Eye (tissue), 1 donor: ENCODE measurements at places on chromosomes 5 and 9.

- DNase-seq, result no peak
Measured at GRCh38 chr5:39657943-39658342, 233.2 kb upstream of the DAB2 start.

- peak; percentile 83 for DNase-seq
Measured at GRCh38 chr9:111896942-111897600, 457 bp downstream of the UGCG start.

- DNase-seq, result no peak
Measured at GRCh38 chr5:88290801-88291200, 22.2 kb upstream of the TMEM161B start.

DNA sequence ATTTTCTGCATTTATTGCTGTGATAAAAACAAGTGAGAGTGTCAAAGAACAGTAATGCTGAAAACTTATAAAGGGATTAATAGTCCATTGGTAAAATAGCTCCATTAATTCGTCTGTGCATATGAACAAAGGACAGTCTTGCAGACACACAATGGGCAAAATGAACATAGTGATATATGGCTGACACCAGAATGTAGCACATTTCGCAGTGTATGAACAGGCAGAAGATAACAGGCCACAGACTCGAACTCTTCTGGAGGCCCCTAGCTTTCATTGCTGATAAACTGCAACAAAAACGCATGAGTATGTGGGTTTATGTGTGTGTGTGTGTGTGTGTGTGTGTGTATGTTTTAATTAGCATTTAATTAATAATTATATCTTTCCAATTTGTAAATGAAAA lies 354.8 kb downstream of the TAF11L14 start:
- DNase-seq, result peak; percentile 29

DNA sequence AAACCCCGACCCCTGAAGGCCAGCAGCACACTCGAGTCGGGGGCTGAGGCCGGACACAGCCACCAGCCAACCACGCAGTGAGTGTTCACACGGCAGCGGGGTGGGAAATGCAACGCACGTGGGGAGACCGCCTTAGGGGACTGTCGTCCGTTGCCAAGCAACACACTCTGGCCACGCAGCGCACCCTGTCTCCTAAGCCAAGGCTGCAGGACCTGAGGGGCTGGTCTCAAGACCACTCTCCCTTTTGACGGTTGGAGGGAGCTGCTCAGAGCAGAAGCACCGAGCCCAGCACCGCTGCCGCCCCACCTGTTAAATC lies 7.5 kb downstream of the BRD9 start:
- no peak for DNase-seq

- DNase-seq, result no peak
Measured at GRCh38 chr5:169263591-169263990, 37.3 kb downstream of the SLIT3 start.

GRCh38 chr9:21413624-21414023 lies 4.7 kb downstream of the IFNA8 start:
- no peak for DNase-seq

DNA sequence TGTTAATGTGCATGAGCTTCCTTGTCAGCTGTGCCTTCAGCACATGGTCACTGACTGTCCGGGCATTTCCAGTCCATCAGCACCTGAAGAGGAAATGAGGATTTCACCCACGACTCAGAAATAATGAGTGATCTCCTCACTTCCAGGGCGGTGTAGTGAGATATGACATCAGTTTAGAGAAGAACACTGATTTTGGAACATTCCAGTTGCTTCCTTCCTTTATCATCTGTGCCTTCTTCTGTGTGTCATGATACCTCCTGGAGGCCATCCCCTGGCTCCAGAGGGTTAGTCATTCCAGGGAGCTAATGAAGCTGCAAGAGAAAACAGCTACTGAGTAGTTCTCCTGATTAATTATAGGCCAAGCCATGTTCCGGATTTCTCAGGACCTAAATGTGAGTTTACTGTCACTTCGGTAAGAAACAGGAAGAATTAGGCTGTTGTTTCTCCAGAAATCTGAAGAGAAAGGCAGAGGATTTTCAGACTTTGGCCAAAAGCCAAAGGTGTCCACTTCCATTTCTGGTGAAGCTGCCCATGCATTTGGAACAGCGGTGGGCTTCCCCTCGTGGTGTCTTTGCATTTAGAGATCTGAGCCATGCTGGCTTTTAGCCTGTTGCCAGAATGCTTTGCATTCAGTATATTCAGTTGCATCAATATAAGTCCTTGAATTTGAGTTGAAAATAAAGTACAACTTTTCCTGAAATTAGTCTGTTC lies 161.3 kb upstream of the OTULINL start:
- no peak for DNase-seq

GRCh38 chr5:73160239-73160671 lies 12.7 kb upstream of the TMEM174 start:
- no peak for DNase-seq

- no peak for DNase-seq
Measured at GRCh38 chr5:65076251-65076869, 307.6 kb downstream of the CWC27 start.

DNA sequence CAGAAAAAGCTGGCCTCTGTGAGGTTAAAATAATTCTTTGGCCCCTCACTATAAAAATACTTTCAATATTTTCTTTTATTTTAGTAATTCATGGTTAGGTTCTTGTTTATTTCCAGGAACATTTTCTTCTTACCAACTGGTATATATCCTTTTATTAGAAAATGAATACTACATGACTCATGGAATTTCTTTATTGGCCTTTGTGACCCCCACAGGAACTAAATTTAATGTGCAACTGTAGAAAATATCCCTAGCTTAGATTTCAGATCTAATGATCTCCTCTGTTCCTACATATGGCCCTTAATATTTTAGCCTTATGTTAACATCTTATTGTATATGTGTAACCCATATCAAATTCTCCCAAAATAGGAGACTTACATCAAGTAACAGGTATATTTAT lies 429.9 kb downstream of the NR2F1-AS1 start:
- no peak for DNase-seq

- DNase-seq, result no peak
Measured at GRCh38 chr9:91177081-91177480, 184.6 kb downstream of the AUH start.

DNA sequence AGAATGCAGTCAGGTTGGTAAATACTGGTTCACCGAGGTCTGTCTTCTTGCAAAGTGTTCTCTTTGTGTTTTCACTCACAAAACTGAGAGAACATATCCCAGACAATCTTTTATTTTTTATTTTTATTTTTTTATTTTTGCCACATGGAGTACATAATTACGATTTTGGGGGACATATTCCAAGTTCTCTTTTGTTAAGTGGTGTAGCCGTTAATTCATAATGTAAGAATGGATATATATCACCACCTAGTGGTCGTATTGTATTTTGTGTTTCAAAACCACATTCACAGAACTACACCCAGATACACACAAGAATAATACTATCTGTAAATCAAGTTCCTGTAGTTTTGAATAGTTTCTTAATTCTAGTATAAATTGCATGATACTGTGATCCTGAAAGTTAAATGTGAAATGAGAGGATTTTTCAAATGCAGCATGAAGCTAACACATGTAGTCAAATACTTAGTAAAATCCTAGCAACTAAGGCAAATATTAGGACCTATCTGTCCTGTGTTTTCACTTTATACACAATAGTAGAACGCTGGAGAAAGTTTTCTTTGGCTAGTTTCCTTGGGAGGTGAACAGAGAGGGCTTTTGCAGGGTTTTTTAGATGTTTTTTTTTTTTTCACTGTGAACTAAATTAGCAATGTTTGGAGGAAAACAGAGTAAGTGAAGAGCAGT lies 92.7 kb downstream of the VCAN start:
- DNase-seq, result peak; percentile 82

GRCh38 chr5:15365070-15365469 lies 134.9 kb upstream of the FBXL7 start:
- no peak for DNase-seq

DNA sequence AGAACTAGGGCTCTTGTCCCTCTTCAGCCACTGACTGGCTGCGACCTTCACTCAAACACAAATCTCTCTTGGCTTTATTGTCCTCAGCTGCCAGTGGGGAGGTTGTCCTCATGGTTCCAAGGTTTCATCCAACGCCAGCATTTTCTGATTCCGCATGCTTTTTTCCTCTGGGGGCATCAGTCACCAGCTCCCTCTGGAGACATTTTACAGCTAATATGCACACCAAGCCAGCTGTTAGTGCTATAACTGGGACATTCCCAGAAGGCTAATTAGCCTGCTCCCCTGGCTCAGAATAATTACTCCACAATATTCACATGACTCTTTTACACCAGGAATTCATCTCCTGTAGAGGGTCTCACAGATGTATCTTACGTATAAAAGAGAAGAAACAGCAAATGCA lies 193.6 kb upstream of the ANKRD55 start:
- DNase-seq, result no peak

GRCh38 chr5:154722936-154723335 lies 32.2 kb upstream of the LARP1 start:
- DNase-seq, result no peak

GRCh38 chr9:114240647-114241558 lies 82.0 kb upstream of the ORM1 start:
- no peak for DNase-seq
